ENCODE measurements at places on chromosomes 2 and 18.

DNA sequence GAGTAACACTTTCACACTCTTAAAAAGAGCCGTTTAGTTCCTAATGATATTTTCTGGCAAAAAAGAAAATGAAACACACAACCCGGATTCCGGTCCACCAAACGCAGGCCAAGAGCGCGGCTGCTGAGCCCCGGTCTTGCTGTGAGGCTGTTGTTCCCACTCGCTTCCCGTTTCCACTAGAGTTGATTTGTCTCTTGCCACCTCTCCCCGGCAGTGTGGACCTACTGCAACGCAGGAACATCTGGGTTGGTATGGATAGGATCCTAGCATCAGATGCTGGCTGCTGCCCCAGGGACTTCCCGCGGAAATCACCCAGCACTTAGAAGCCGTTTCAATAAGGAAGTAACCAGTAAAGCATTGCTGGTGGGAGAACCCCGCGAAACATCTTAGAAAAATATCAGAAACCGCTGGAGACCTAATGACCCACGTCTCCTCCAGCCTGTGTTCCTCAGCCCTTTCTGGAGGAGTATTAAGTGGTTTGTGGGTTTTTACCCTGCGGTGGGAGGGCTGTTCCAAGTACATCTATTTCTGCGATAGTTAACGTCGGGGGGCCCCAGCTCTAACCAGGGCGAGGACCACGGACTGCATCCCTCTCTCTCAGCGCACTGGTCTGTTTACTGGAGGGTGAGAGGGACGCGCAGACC is 939 bp downstream of the DOCK10 start:
- DNase-seq: peak; percentile 45

DNA sequence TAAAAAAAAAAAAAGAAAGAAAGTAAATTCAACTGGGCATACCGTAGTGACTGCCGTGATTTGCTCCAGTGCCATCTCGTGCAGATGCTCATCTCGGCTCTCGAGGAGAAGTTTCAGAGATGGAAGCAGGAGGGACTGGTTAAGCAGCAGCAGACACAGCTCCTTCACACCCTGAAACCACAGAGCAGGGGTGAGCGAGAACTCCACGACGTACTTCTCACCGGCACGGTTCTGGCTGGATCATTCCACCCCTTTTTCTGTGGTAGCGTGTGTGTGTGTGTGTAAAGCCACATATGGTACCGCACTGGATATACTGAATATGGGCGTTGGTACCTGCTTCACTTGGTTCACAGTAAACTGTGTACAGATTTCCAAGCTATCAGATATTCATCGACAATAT is 382.2 kb downstream of the NBAS start:
- DNase-seq: no peak

DNA sequence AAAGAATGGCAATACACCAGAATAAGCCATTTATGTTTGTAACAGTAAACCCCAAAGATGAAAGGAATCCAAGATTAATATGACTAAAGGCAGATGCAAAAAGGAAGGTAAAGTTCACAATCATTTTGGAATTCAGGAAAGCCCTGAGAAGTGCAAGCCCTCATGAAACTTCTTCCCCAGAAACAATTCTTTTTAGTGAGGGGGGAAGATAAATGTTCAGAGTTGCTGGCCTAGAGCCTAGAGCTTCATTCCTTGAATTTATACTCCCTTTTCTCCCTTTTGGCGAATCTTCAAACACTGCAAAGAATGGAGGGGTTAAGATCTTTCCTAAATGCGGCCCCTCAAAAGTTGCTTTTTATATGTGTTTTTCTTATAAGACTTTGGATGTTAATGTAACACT is 368.8 kb downstream of the MEIS1 start:
- no peak for DNase-seq

DNA sequence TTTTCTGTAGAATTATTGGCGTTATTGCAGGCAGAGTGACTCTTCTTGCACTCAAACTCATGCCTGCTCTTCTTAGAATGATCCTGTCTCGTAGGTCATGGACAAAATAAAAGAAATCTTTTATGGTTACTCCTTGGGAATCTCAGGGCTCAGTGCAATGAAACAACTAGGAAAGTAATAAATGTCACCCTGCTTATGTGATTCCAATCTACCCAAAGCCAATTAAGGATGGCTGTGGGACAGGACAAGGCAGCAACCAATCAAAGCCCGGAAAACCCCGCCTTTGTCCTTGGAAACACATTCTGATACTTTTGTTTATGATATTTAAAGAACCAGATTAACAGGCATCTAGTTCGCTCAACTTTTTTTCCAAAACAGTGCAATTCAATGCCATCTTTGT is 53.0 kb downstream of the GRB14 start:
- no peak for DNase-seq

DNA sequence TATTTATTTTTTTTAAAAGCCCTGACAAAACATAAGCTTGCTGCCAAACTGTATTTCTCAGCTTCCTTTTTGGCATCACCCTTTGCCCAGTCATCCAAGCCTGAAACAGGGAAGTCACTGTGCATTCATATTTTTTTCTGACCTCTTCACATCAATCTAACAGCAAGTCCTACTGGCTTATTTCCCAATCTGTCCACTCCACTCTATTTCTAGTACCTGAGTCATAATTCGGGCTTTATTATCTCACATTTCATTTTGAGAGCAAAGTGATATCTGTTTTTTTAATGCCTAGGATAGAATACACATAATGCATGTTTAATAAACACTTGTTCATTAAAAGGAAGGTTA is 5.1 kb downstream of the HNMT start:
- no peak for DNase-seq

DNA sequence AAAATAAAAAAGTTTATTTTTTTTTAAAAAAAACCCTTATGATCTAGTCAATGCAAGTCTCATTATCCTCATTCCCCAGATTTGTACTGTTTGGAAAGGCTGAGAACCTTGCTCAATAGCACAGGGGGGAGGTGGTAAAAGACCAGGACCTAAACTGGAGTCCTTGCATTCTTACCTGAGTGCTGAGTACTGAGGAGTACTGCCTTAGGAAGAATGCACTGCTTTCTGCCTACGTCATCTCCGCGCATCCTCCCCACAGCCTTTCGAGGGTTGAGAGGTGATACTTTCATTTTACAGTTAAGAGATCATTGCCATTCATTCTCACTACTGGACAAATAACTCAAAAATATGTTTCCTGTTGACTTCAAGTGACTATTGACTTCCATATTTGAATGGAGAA is 73.8 kb downstream of the MAP3K20 start:
- peak; percentile 12 for DNase-seq

GRCh38 chr18:75679331-75679730 is 251.8 kb upstream of the SMIM21 start:
- no peak for DNase-seq

- DNase-seq: no peak
Measured at GRCh38 chr2:6309415-6310255, 556.1 kb downstream of the CMPK2 start.

Measured in activated effector memory CD4-positive, alpha-beta T cell treated with Interleukin-2 at 50 U/mL for 16 hours (primary cell).